ENCODE measurements at places on chromosomes 16 and 17.
A peak's percentile ranks its signal among the peaks of the same experiment; 100 is the strongest.

- no peak for DNase-seq
These were observed 58.3 kb downstream of the USP32 start for GRCh38 chr17:60333628-60334031.

- no peak for DNase-seq
These were observed 13.7 kb downstream of the WNT9B start for GRCh38 chr17:46865100-46865499.

DNA sequence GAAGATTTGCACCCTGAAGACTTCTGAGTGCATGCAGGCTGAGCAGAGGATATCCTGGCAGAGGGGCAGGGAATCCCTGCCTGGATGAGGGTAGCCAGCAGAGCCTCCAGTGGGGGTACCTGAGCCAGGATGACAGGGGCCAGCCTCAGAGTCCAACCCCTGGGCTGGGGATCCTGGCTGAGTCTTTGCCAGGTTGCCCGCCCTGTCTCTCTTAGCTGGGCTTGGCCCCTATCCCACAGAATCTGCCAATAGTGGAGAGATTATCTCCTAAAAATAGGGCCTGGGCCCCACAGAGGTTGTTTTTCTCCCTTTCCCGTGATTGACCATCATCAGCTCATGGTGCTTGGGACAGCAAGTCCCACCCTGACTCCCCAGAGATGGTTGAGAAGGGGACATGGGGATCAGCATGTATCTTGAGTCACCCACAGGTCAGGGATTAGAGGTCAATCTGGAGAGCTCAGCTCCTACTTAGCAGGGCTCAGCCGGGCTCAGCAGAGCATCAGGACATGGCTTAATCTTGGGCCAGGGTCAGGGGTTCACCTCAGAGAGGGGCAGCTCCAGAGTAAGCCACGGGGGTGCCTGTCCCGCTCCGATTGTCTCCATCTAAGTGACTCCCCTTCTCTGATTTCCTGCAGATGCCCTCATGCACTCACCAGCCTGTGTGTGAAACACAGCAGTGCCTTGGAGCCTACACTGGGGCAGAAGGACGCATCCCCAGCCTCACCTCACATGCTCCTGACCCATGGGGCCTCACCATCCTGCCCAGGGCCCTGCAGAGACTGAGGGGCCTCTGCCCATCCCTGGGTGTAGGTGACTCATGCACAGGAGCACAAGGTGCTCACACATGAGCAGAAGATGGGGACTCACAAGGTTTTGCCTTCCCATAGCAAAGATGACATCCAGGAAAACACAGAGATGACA, 11.5 kb downstream of the CDH16 start:
- no peak for DNase-seq

GRCh38 chr17:54172096-54172984, 349.6 kb downstream of the KIF2B start:
- DNase-seq: no peak

DNA sequence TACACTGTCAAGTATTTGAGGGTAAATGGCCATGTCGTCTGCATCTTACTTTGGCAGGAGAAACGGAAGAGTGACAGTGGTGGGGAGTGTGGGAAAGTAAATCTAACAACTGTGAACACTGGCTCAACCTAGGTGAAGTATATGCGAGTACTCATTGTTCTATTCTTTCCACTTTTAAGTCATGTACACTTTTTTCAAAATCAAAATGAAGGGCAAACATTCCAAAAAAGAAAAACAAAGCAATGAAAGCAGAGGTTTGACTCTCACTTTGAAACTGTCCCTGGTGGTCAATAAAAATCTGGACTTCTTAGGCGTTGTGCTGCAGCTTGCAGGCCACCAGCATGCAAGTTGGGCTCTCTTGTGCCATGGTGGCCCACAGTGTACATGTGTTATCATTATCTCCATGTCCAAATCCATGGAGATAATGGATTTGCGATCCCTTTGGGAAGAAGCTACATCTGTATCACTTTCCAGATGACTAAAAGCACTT, 32.7 kb downstream of the STAT5B start:
- no peak for DNase-seq

- DNase-seq: no peak
These were observed 470 bp downstream of the KRT23 start for GRCh38 chr17:40936976-40937375.

GRCh38 chr16:4514606-4515005, 24.0 kb downstream of the CDIP1 start:
- no peak for DNase-seq

GRCh38 chr17:3316836-3317235, 18.7 kb upstream of the OR3A1 start:
- DNase-seq: no peak

DNA sequence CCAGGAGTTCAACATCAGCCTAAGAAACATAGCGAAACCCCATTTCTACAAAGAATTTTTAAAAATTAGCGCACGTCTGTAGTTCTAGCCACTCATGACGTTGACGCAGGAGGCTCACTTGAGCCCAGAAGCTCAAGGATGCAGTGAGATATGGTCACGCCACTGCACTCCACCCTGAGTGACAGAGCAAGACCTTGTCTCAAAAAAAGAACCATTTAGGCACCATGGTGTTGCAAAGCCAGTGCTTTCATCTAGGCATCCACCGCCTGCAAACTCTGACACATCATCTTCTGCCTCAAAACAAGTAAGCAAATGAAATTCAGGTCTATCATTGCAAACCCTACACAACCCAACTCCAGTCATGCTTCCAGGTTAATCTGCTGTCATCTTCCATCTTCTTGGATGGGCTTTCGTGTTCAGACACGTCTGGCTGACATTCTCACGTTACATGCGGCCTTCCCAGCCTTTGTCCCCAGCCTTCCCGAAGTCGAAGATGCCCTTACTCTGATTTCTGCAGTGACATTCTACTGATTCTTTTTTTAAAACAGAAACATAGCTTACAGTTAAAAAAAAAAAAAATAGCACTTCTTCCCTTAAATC, 8.9 kb downstream of the ANKRD11 start:
- peak; percentile 33 for DNase-seq

DNA sequence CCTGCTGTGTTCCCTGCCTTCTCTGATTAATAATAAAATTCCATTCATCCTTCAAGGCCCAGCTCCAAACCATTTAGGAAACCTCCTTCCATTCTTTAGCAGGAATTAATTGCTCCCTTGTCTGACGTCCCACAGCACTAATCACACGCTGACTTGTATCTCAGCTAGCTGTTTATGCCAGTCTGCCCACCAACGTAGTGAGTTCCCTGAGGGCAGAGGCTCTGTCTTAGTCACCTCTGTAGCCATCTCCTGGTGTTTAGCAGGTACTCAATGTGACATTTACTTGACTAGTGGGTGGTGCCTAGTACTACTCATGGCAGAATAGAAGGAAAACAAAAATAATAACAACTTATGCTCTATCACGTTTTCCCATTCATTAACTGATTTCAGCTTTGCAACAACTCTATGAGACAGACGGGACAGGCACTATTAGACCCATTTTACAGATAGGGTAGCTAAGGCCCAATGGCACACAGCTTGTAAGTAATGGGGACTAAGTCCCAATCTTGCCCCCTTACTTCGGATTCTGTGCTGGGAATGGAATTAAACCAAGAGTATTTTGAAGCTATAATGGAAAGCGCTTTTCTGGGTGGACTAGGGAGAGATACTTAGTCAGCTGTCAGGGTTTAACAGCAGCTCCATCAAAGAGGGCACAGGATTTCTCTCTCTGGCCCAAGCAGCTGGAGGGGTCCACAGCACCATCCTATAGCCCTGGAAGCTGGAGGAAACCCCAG, 931 bp upstream of the WIPF2 start:
- DNase-seq: no peak

DNA sequence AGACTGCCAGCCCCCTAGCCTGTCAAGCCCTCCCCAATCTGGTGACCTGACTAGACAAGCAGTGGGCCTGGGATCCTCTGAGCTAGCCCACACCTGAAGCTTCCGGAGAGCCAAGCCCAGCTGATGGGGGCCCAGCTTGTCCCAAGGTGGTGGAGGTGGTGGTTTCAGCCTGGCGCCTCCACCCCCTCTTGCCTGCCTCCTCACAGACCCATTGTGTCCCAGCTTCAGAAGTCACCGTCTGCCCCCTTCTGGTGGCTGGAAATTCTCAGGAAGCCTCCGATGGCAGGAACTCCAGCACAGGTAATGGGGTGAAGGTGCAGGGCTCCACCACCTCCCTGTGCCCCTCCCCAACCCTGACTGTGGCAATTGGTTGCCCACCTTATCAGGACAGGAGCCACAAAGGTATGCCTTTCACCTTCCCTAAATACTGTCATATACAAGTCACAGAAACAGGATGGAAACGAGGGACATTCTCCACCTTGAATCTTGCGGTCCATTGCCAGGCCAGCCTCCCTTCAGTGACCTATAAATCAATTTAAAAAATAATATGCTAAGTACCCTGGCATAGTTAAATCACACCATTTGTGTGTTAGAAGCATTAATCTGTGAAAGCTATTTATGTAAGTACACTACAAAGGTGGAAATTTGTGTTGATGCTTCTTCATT, 66.0 kb upstream of the ZNF423 start:
- peak; percentile 55 for DNase-seq

- no peak for DNase-seq
These were observed 71.6 kb downstream of the METRNL start for GRCh38 chr17:83151056-83151441.

GRCh38 chr16:977081-977701, 4.4 kb upstream of the SOX8 start:
- DNase-seq: no peak

- DNase-seq: no peak
These were observed 7.3 kb upstream of the DPEP3 start for GRCh38 chr16:67987460-67988160.

Measured in CD4-positive, alpha-beta T cell treated with Interleukin-17A for 4 hours (primary cell).